ENCODE measurements at places on chromosomes 3 and 15.

DNA sequence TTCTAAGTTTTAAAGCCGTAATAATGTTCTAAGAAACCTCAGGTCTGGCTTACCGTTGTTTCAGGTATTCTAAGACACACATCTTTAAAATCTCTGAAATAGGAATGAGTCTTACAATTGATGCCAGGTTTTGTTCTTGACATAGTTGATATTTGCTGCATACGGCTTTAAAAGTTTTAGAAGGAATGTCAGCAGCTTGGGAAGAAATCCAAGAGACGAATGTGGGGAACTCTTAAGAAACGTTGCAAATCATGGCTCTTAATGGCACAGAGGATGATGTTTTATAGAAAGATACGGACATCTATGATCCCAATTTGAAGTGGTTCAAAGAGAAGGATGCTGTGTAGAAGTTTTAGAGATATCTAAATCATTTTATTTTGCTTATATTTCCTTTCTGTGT is 11.5 kb downstream of the NUDT16 start:
- DNase-seq, result no peak

GRCh38 chr3:69997631-69998307 is 1.8 kb upstream of the SAMMSON start:
- no peak for DNase-seq

GRCh38 chr3:183159333-183159732 is 3.2 kb downstream of the LAMP3 start:
- no peak for DNase-seq

DNA sequence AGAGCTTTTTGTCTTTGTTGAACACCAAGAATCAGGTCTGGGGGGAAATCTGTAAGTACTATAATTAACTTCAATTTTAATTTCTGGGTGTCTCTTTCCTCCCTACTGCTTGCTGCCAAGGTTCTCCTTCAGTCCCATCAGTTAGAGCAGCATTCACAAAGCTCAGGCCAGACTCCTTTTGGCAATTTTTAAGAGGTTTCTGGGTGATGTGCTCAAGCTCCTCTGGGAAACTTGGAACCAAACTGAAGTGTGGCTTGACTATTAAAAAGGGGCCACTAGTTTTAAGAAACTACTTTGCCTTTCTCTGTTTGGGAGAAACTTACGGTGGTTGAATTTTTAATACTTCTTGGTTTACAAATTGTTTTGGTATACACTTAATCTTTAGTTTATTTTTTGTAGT is 227.7 kb upstream of the SOX2 start:
- no peak for DNase-seq

DNA sequence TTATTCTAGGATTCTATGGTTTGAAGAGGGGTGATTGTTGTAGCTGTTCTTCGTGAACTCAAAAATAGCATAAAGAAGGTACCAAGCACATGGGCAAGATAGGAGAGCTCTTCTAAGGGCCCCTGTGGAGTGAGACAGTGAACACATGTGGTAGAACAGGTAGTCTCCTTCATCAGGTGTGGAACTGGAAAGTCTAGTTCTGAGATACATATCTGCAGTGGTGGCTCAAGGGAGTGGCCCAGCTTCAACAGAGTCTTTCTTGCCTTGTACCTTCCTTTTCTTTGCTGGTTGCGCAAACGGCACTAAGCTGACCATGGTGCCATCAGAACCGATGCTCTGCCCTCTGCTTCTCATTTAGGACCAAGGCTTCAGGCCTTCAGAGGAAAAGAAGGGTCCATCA is 65.2 kb downstream of the CERS3 start:
- DNase-seq, result no peak

DNA sequence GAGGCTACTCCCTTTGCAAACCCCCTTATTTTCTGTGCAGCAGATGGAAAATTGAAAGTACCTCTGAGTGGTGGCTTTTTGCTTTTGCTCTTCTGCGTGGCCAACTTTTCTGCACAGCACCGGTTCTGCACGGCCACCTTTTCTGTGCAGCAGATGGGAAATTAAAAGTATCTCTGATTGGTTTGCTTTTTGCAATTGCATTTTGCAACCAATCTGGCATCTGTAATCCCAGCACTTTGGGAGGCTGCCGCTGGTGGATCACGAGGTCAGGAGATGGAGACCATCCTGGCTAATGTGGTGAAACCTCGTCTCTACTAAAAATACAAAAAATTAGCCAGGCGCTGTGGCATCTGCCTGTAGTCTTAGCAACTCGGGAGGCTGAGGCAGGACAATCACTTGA is 79.5 kb upstream of the CHMP2B start:
- no peak for DNase-seq

GRCh38 chr3:127780536-127781400 is 41.5 kb downstream of the MGLL start:
- DNase-seq, result no peak

GRCh38 chr3:129749692-129750091 is 143.2 kb upstream of the PLXND1 start:
- DNase-seq, result no peak

All from left forelimb (tissue), 1 donor.